ENCODE measurements at places on chromosomes 12 and 14.

- no peak for DNase-seq
Measured at GRCh38 chr12:85625467-85625866, 210.7 kb downstream of the RASSF9 start.

DNA sequence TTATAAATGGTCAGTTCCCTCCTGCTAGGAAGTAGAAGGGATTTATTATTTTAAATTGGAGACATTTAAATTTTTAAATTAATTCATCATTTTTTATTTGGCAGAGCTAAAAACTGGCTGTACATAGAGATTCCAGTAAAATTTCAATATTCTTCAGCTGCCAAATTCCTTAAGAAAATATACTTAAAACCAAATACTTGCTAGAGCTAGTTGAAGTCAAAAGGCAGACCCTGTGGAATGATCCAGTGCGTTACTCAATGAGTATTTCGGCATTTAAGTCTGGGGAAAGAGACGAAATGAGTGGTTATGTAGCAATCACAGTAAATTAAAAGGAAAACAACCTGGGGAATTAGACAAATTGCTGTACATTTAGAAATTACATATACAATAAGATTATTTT is 1104.7 kb downstream of the SLC6A15 start:
- DNase-seq: no peak

- DNase-seq: no peak
Measured at GRCh38 chr14:65318636-65319506, 93.7 kb upstream of the FUT8 start.

- no peak for DNase-seq
Measured at GRCh38 chr14:74403619-74404417, 22.2 kb downstream of the SYNDIG1L start.

GRCh38 chr12:12326262-12326661 is 23.8 kb downstream of the MANSC1 start:
- DNase-seq: no peak

DNA sequence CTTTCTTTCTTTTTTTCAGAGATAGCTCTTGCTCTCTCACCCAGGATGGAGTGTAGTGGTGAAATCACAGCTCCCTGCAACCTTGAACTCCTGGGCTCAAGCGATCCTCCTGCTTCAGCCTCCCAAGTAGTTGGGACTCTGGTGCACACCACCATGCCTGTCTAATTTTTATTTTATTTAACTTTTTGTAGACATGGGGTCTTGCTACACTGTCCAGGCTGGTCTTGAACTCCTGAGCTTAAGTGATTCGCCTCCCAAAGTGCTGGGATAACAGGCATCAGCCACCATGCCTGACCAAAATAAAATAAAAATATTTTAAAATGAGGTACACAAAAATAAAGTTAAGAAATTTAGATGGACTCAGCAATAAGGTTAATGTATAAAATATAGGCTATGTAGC is 5.1 kb upstream of the LEMD3 start:
- no peak for DNase-seq

GRCh38 chr12:51051787-51052186 is 3.7 kb downstream of the LETMD1 start:
- DNase-seq: no peak

- peak; percentile 18 for DNase-seq
Measured at GRCh38 chr14:93317875-93318807, 14.7 kb downstream of the BTBD7 start.

DNA sequence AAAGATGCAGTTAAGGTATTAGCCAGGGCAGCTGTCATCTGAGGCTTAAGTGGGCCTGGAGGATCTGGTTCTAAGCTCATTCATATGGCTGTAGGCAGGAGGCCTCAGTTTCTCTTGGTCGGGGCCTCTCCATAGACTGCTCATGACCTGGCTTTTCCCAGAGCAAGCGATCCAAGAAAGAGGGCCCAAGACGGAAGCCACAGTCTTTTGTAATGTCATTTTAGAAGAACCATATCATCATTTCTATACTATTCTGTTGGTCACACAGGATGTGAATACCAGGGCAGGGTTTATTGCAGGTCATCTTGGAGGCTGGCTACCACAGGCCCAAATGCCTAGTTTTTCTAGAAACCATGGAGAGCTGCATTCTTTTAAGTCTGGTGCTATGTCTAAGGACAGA is 47.7 kb downstream of the GNG2 start:
- no peak for DNase-seq

- no peak for DNase-seq
Measured at GRCh38 chr14:91897106-91897701, 29.9 kb upstream of the TC2N start.

- DNase-seq: no peak
Measured at GRCh38 chr12:663293-663871, at the start of gene NINJ2. Gene NINJ2 (minus strand): TSS chr12:663445. CDS start chr12:663360, 85 bp downstream.

DNA sequence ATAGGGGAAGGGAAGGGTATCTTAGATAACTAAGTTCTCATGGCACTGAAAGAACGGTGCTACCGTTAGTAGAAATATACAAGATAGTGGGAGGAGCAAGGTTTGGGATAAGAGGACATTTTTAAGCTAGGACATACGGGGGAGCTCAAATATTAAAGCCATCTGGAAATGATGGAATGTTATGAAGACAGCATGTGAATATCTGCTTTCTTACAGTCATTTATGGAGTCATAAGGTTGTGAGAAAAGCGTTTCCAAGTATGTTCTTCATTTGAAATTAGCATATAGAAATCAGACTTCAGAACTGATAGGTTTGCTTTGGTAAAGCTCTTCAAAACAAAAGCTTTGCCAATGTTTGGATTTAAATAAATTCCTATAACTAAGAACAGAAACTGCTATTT is 62.3 kb downstream of the OTOGL start:
- DNase-seq: no peak

DNA sequence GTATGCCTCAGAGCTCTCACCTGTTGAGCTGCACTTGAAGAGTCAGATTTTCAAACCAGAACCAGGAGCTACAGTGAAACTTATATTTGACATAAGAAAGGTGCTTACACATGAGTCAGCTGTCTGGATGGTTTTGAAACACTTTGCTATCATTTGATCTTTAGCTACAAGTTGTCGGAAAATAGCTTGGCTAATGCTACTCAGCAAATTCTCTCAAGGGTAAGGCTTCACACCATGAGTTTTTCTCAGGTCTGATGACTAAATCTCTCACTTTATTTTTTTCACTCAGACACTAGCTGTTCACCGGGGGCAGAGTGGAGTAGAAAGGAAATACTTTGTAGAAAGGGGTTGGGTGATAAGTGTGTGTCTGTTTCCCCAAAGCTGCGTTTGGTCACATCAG is 171.8 kb downstream of the FLRT2 start:
- no peak for DNase-seq

DNA sequence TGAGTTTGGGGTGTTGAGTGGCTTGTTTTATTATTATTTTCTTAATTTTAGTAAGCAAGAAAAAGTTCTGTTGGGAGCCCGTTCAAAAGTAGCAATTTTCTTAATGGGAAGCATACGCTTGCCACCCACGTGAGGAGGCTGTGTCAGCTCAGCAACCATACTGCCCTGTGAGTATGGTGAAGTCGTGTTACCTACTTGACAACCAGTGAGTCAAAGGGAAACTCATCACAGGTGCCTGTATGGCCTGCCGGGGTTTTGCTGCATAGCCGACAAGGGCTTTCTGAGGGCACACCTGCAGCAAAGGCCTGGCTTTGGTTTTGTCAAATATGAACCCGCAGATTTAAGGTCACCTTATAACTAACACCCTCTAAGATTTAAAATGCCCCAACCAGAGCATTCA is 31.1 kb downstream of the PITPNM2 start:
- no peak for DNase-seq

DNA sequence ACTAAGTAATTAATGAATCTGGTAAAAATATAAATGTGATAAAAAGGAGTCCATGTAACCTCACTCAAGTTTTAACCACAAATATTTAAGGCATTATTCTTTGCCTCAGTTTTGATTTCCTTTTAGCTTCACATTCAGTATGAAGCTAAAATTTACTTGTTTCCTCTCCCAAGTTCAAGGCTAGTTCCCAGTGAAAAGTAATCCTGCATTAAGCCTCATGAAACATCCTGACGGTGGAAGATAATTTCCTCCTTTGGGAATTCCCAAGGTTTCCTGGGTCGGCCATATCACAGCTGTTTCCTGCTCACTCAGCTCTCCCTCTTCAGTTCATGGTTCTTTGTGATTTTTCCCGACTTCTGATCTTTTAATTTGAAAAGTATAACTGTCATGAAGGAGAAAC is 1256.8 kb upstream of the FLRT2 start:
- no peak for DNase-seq
